ENCODE measurements at places on chromosomes 2 and 18.

DNA sequence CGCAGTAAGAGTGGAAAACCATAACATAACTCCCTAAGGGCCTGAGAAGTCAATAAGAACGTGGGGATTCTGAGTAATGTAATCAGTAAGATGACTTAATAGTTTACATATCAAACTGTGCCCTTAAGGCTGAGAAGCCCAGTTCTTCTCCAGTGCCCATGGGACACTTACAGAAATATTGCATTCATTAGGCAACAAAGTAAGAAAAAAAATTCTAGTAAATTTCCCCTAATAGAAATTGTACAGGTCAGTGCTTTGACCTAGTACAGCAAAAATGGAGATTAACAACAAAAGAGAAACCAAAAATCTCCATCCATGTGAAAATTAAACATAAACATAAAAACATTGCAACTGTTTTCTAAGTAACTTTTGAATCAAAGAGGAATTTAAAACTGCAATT is 139.8 kb upstream of the HS6ST1 start:
- DNase-seq = no peak

DNA sequence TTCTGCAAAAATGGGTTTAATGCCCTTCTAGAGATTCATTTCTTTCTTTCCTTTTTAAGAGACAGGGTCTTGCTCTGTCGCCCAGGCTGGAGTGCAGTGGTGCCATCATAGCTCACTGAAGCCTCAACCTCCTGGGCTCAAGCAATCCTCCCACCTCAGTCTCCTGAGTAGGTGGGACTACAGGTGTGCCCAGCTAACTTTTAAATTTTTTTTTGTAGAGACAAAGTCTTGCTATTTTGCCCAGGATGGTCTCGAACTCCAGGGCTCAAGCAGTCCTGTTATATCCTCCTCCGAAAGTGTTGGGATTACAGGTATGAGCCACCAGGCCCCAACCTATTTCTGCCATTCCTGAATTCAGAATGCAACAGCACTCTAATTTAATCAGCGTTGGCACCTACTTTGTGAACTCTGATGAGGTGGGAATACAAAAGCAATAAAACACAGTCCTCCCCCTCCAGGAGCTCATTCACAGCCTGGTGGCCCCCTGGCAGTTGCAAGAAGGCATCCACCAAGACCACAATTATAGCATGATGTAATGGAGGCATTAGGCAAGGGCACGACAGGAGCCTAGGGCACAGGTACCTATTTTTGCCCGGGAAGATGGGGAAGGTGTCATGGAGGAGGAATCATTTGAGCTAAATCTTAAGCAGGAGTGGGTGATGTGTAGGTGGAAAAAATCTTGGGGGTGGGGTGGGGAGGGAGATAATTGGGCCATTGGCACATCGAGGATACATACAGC is 5.1 kb downstream of the RHOB start:
- no peak for DNase-seq

- DNase-seq = no peak
Measured at GRCh38 chr2:191190435-191190834, 39.6 kb upstream of the STAT4 start.

GRCh38 chr2:177363332-177363731 is 29.2 kb upstream of the AGPS start:
- DNase-seq = no peak

DNA sequence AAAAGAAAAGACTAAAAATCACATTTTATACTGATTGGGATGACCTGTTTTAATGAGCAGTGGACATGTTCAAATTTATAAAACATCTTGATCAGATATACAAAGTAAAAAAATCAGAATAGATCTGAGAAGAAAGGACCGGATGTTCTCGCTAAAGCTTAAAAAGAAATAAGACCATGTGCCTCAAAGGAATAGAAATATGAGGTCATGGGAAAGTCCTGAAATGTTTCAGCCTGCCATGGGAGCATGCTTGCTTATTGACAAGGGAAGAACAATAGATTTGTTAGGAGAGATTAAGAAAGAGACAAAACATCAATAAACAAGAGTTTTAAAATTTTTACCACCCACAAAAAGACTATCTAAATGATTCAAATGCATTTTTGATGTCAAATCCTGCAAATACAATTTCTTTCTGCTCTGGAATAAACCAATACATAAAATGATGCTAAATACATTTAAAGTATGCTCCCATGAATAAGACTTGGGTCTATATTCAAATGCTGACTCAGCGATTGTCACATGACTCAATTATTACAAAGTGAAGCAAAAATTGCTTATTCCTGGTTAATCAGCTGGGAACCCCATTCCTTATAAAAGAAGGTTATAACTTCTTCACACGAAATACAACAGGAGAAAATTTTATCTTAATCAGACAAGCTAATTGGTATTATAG is 633.9 kb upstream of the PKDCC start:
- no peak for DNase-seq

DNA sequence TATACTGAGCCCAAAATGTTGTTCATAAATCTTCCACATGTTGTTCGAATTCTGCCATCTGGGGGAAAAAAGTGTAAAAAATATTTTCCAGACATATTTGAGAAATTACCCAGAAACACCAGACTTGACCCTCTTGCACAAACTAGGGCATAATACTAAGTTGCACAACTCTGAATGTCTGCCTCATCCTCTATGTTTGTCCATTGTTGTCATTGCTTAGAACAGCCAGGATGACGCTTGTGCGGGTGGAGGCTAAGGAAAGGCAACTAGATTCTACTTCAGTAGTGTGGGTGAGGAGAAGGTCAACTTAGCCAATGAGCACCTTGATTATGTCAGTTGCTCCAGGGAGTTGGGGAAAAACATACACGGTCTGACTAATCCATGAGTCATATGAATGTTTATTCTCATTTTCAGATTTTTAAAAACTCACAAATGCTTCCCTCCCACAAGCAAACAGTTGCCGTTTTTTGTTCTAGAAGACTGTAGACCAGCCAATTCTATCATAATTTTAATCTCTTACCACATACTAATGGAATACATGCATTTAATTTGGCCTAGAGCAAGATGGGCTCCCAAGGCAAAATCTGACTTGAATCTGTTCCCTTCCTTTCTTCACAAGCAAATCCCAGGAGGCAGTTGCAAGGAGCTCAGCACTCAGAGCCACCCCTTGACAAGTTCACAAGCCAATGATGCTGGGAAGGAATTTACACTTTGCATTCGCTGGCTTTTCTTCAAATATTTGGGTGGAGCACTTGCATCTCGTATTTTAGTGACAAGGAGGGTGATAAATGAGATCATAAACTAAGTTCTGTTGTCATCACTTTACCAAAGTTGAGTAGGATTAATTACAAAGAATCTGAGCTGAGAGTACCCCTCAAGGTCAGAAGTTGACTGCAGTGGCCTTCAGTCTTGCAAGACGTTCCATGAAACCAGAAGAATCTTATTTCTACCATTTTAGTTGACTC is 163.2 kb upstream of the TWIST2 start:
- DNase-seq = no peak

DNA sequence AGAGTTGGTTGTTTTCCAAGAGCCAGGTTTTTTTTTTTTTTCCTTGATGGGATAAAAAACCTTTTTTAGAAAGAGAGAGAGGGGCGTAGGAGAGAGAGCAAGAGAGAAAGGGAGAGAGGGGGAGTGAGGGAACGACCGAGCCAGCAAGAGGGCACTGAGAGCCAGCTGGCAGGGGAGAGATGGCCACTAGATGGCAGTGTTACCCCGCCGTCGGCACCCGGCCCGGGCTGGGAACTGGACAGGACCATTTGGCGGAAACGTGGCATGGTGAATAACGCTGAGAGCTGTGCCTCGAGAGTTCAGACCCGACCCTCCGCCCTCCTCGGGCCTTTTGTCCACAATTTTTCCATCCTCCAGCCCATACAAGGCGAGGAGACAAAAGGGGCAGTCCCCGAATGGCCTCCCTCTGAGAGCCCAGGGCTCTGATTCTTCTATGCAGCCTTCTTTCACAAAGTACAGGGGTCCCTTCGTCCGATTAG is 286.7 kb upstream of the VRK2 start:
- DNase-seq = peak; percentile 16

DNA sequence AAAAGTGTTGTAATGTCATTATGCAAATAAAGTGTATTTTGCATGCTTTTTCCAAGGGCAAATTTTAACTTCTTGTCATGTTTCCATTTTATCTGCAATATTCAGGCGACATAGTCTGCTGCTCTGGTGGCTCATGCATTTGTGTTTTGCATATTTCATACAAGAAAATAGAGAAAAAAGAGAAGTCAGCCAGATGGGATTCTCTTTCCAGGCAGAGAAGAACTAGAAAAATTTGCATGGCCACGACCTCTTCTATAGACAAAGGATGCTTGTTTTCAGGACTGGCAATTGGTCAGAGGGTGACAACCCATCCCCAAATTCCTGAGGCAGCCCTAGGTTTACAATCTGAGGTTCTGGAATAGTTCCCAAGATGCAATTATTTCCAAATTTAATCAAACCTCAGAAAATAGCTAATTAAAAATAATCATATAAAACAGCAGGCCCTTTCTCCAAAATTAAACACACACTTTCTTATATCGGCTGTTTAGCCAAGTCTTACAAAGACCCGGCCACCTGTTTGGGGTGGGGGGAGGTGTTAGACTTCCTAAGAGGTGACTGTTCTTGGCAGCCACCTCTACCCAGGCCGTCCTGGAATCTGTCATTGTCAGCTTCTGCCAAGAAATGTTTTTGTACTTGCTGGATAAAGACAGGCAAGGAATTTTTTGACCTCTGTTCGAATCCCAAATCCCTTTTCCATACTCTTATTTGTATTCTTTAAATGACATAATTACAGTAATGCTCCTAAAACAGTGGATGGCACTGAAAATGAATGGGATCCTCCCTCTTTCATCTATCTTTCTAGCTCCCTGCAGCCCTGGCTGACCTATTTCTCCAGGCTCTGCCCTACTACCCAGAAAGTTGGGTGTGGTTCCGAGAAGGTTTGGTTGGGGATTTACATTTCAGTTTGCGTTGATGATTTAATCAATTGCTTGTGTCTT is 20.8 kb upstream of the SOS1 start:
- DNase-seq = no peak

DNA sequence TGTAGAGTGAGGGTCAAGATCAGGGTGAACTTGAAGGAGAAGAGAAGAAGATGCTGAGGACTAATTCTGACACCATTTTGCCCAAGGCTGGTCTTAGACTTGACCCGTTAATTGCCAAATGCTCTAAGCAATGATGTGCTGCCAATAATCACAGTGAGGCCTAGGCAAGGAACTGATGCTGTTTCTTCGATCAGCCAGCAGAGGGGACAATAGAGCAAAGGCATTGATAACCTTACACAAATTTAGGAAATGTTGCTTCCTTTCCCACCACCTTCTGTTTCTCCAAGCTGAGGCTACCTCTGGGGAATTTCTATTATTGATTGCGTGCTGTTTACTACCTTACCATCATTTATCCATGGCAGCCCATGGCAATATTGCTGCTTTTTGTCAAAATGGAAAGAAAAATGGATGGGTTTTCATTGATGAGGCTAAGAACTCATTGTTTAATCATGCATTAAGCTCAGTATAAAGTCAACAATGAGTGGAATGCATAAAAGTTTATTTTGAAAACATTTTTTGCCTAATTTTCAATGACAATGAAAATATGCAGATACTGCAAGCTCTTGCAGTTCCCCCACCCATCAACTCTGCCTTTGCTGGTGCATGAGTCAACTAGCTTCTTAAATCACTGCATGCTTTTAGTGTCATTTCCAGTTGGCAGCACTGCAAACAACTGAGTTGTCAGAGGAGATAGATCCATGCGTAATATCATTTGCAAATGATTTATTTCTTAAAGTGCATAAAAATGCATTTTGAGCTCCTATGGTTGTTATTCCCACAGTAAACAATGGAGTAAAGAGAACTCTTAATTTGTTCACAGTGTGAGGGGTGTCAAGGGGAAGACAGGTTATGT is 116.4 kb upstream of the NYAP2 start:
- DNase-seq = no peak

DNA sequence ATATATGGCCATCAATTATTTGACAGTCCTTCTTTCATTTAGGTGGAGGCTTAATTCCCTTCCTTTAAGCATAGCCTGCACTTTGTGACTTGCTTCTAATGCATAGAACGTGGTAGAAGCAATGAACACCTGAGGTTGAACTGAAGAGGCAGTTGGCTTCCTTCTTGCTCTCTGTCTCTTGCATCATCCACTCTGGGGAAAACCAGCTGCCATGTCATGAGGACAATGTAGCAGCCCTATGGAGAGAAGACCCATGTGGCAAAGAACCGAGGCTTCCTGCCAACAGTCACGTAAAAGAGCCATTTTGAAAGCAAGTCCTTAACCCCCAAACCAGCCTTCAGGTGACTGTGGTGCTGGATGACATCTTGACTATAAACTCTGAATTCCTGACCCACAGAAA is 46.8 kb downstream of the ATOH8 start:
- no peak for DNase-seq

DNA sequence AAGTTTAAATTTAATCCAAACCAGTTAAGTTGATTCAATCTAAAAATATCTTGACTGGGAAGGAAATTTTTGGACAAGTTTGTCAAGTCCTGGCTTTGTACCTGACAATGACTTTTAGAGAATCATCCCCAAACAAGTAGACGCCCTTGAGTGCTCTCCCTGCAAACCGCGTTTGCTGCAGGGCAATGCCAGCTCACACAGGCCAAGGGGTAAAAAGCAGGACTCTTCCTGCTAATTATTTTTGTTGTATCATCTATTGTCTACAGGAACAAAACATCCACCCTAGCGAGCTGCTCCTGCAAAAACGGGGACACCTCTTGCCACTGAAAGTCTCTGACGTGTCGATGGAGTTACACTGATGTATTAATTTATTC is 10.9 kb downstream of the ID2 start:
- no peak for DNase-seq

DNA sequence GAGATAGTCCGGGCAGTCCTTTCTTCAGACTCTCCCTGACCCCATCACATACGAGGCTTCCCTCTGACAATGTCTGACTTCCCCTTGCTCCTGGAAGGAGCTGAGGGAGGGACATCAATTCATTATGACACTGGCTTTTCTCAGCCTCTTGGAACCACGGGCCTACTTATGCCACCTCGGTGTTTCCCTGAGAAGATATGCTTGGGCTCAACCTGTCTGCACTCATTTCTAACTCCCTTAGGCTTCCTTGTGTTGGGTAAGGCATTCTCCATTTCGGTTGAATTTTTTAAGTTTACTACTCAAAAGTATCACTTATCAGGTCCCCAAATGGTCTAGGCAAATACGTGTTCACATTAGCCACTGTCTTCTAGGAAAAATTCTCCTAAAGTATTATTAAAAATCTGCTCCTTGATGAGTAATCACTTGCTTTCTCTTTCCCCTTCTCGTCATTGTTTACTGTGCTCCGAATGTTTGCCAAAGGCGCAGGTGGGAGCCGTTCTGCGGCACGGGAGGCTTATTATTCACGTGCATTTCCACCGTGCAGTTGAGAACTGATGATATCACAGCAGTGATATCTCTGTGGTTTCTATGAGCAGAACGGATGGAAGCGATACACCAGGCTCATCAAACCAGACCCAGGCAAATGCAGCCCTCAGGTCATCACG is 33.1 kb downstream of the ARL4C start:
- peak; percentile 48 for DNase-seq

DNA sequence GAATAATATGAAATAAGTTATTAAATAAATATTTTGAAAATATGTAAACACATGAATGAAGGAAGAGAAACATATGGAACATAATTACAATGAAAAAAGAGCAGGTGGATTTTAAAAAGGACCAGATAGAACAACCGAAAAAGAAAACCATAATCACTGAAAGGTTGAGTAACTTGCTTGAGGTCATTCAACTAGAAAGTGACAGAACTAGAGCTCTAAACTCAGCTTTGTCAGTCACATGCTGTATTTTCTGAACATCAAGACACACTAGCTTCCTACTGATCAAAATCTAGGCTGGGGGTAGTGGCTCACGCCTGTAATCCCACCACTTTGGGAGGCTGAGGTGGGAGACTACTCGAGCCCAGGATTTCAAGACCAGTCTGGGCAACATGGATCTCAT is 30.0 kb upstream of the ITGAV start:
- no peak for DNase-seq

- no peak for DNase-seq
Measured at GRCh38 chr2:241909769-241910168, 40.2 kb downstream of the RTP5 start.

Measured in activated CD8-positive, alpha-beta memory T cell treated with anti-CD3 and anti-CD28 coated beads for 1 hour (primary cell).